ENCODE measurements at places on chromosomes 16 and 17. TPM values are rescaled to one million over a fixed set of nuclear protein-coding genes. Genes with fewer than 3 reads are reported as not detected.

GRCh38 chr17:6603744-6604325 is 36.7 kb downstream of the KIAA0753 start:
- no peak for DNase-seq

The SEC14L1 gene
- total RNA-seq = 50.9 TPM

GRCh38 chr17:33116021-33116551 is 124.4 kb downstream of the SPACA3 start:
- no peak for DNase-seq

- no peak for DNase-seq
Observed at GRCh38 chr16:5017678-5017969, 16.1 kb downstream of the NAGPA start.

The ATF7IP2 gene
- total RNA-seq = 6.2 TPM

The ZG16 gene
- total RNA-seq = not detected

GRCh38 chr17:15134363-15134762 is 130.8 kb downstream of the PMP22 start:
- DNase-seq = no peak

The IRX5 gene
- not detected for total RNA-seq

DNA sequence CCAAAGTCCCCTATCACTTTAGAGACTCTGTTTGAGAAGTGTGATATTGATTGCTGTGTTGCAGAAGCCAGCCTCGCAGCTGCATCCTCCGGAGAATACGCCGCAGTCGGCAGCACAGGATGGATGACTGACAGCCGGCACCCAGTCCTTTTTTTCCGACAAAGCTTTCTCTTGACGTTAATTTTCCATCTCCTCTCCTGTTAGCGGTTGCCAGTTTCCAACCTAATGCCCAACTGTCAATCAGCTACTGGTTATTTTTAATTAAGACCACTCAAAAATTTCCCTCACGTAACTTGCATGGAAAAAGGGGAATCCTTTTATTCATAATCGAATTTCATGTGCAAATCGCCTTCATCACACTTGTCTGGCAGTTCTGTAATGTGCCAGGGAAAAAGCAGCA is 953.9 kb downstream of the CDH11 start:
- DNase-seq = no peak

The LRRC46 gene
- 0.44 TPM for total RNA-seq

The TMEM88 gene
- not detected for total RNA-seq

The ACBD4 gene
- total RNA-seq = 17.3 TPM

The TPSB2 gene
- not detected for total RNA-seq

DNA sequence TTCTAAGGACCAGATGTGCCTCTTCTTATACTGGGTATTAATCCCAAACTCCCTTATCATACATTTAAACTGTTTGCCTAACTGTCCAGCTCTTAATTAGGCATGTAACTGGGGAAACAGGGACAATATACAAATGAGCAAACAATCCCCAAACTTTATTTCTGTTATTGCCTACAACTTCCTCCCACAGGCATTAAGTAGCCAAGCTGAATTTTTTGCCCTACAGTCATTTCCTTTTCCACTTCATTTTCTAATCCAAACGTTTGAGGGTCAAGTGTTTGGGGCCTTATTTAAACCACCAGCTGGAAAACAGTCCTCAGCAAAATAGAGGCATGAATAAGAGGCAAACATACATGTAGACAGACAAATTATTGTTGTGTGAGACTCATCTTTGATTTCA is 77.4 kb upstream of the CCL2 start:
- no peak for DNase-seq

GRCh38 chr16:25151996-25152395 is 40.5 kb downstream of the LCMT1 start:
- peak; percentile 64 for DNase-seq

- DNase-seq = no peak
Observed at GRCh38 chr17:17309356-17309755, 6.2 kb downstream of the NT5M start.

The MGAT5B gene
- 4.9 TPM for total RNA-seq

The KRTAP9-8 gene
- not detected for total RNA-seq

Data from PC-3 (cell line).